ENCODE measurements at places on chromosomes 16 and 17.

DNA sequence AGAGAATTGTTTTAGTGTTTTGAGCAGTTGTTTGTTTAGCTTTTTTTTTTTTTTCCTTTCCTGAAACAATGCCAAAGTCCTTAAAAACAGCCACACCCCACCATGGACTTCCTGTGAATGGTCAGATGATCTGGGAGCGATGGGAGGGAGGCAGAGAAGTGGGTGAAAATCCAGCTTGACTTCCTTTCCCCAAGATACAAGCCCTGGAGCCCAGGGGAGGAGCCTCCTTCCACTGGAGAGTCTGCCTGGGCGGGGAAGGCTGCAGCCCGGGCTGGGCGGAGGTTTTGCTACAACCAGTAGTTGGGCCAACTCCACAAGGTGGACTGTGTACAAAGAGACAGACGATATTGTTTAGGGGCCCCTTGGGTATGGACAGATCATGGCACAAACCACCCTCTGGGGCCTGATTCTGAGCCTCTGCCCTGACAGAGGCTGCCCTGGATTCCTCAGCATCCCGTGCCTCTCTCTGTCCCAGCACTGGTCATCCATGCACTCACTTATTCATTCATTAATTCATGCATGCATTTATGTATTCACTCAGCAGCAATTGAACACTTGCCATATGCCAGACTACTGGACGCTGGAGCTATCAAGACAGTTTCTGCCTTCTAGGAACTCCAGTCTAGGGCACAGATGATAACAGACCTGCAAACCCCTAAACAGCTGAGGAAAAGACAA lies 29.8 kb downstream of the WSB1 start:
- peak; percentile 84 for DNase-seq

- no peak for DNase-seq
Measured at GRCh38 chr16:8756755-8757154, 40.7 kb downstream of the TMEM186 start.

GRCh38 chr17:10368561-10368960 lies 4.2 kb downstream of the MYH13 start:
- DNase-seq = no peak

GRCh38 chr16:51896013-51896412 lies 650.9 kb downstream of the TOX3 start:
- no peak for DNase-seq

DNA sequence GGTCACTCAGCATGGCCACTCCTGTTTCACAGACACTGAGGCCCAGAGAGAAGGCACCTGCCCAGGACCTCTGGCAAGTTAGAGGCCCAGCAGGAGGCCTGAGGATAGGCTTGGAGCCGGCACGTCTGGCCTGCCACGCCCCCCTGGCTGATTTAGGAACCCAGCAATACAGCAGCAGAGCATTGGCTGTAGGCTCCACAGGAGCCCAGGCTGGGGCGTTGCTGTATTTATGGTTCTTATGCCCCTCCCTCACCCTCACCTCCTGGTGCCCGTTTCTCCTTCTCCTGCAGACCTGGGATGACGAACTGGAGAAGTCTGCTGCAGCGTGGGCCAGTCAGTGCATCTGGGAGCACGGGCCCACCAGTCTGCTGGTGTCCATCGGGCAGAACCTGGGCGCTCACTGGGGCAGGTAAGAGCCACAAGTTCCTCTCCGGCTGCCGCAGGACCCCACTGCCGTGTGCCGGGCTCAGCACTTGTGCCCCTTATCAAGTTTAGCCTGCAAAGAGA lies 25.8 kb downstream of the CRISPLD2 start:
- no peak for DNase-seq

- DNase-seq = no peak
Measured at GRCh38 chr17:44155488-44155887, 13.8 kb downstream of the HROB start.

DNA sequence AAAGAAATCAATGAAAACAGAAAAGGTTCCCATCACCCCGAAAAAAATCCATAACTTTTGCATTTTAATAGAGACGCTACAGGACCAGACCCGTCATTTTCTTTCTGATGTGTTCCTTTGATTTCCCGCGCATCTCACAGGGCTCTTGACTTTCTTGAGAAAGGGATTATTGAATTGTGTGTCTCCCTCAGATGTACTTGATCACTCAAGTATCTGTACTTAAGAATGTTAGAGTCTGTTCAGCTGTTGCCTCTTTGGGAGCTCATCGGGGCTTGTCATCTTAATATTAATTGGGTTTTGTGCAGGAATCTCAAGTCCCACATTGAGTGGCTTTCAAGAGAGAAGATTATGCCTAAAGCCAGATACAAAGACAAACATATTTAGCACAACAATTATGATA lies 606.4 kb upstream of the SALL1 start:
- no peak for DNase-seq

DNA sequence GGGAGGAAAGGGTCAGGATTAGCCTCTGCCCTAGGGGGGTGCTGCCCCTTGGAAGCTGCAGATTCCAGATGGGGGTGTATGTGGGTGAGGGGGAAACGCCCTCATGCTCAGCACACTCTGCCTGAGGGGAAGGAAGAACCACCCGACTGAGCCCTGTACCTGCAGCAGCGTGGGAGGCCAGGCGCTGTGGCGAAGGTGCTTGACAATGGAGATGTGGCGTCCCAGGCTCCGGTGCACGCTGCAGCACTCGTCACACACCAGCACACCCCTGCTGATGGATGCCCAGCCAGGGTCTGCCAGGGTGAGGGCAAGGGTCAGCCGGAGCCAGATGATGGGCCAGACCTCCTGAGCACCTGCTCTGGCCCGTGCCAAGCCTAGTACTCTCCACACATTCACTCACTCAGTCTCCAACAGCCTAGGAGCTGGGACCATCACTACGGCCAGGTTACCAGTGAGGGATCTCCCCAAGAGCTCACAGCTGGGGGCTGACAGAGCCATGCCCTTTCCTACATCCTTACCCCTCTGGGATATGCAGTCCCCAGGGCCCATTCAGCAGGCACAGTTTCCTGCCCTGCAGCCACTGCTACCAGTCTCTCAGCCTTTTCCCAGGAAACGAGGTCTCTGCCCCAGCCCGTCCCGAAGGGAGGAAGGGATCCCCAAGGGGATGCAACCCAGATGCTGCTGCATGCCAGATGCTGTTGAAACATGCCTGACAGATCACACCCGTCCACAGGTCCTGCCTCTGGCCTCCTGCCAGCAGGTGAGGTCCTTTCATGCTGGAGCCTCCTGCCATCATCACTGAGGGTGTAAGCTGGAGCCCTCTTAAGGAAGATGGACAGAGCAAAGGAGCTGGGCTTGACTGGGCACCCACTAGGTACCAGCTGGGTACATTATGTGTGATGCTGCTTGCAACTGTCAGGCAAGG lies 5.9 kb downstream of the GIT1 start:
- DNase-seq = no peak

- DNase-seq = peak; percentile 94
Measured at GRCh38 chr17:19487024-19487600, 46.5 kb upstream of the SLC47A1 start.

Data from lung (tissue), 17 donors.